ENCODE measurements at places on chromosomes 7 and 10. TPM values are rescaled to one million over a fixed set of nuclear protein-coding genes. Genes with fewer than 3 reads are reported as not detected.

The MOGAT3 gene
- not detected for total RNA-seq

The TFPI2 gene
- not detected for total RNA-seq

GRCh38 chr10:34475786-34476185 is 339.3 kb downstream of the PARD3 start:
- no peak for DNase-seq

- DNase-seq = peak; percentile 46
These were observed 96.4 kb downstream of the MARCHF5 start for GRCh38 chr10:92387289-92387940.

DNA sequence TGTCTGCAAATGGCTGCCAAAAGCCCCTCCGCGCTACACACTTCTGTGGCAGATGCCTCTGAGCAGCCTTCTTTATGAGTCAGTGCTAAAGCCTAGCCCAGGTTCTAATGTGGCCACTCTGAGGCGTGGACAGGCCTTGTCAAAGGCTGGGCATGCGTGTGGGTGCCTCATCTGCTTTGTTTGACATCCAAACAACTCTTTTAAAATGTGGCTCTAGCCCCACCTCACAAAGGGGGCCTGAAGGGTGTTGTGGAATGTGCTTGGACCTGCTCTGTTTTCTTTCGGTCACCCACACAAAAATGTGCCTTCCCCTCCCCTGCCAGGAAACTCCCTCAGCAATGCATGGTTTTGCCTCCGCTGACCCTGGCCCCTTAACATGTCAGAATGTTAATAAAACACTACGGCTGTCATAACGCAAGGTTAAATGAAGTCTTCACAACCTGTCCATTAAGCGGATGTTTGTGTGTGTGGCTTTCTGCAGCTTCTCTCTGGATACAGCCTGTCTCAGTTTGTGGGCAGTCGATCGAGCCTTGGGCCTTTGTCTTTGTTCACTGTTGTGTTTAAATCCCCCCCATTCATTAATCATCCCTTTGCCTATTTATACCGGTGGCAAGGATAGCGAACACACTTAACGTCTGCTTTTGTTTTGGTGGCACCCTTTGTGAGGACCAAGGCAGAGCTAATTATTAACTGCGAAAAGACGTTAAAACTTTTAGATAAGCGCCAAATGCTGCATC is 718.9 kb downstream of the LRMDA start:
- no peak for DNase-seq

- DNase-seq = peak; percentile 78
These were observed 136.7 kb downstream of the HECW1 start for GRCh38 chr7:43248961-43249822.

DNA sequence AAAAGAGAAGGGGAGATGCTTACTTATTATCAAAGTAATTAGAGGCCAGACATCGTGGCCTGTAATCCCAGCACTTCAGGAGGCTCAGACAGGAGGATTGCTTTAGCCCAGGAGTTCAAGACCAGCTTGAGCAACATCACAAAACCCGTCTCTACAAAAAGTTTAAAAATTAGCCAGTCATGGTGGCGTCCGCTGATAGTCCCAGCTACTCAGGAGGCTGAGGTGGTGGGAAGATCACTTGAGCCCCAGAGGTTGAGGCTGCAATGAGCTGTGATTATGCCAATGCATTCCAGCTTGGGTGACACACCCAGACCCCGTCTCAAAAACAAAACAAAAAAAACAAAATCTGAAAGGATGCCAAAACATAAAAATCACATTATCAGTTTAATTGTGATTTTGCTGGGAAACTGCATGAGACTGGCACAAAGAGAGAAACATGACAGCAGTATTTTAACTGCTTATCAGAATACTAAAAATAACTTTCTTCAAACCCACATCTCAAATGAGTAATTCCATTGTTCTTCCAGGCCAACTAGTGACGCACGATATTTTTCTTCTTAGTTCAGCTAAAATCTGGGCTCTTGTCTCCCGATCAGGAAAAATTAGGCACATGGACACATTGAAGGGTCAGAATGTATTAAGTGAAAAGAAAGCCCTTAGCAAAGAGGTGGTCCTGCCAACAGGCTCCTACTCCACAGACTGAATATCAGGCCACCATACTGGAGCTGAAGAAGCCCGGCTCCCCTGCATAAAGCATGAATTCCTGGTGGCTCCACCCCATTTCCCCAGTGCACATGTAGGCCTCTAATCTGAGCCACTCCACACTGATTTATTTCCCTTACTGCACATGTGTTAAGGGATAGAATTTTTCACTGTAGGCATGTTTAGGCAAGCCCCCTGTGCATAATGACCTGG is 9.6 kb upstream of the CCM2 start:
- peak; percentile 77 for DNase-seq

- no peak for DNase-seq
These were observed at the start of gene IKZF1 for GRCh38 chr7:50304129-50304910. Gene IKZF1 (plus strand): TSS chr7:50304716. CDS start chr7:50319062, 14,346 bp downstream.

DNA sequence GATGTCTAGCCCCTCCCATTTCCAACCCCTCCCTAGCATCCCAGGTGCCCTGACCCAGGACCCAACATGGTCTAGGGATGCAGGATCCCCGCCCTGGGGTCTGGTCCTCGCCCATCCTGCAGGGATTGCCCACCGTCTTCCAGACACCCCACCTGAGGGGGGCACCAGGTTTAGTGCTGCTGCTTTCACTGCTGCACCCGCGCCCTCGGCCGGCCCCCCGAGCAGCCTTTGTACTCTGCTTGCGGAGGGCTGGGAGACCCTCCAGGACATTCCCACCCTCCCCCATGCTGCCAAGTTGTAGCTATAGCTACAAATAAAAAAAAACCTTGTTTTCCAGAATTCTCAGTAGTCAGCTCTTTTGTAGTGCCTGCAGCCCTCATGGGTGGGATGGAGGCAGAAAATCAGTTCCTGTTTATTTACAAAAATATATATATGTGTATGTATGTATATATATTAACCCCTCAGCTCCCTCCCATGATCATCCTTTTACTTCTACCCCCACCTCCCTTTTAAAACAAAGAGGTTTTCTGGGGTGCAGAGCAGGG is 9.7 kb downstream of the ZYX start:
- no peak for DNase-seq

- DNase-seq = no peak
These were observed 1251.5 kb downstream of the DNAJB9 start for GRCh38 chr7:109821156-109821555.

DNA sequence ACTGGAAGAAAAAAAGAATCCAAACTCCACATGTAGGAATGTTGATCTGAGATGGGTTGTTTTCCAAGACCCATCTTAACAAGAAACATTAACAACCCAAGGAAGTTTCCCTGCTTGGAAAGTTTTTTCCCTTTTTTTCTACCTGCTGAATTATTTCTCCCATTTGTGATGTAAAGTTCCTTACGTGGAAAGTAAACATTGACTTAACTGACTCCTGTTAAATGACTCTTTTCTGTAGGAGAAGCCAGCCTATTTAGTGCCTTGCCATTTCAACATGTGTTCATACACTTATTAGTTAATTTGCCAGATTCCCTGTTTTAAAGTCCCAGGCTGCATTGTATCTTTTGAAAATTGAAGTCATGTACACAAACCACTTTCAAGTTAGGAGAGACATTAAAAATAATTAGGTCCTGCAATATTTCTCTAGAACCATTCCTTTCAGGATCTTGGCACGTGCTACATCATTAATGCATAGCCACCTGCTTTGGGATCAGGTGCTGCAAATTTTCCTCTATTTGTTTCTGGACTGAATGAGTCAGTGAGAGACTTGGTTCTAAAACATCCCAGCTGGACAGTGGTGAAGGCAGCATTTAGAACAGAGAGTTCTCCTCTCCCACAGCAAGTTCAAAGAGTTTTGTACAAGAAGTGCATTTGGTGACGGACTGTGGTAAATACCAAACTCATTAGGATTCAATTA is 698.5 kb downstream of the SUGCT start:
- DNase-seq = no peak

GRCh38 chr10:101219946-101220451 is 9.3 kb downstream of the LBX1 start:
- no peak for DNase-seq

GRCh38 chr7:28483112-28483511 is 70.8 kb downstream of the CREB5 start:
- no peak for DNase-seq

Data from HT1080 (cell line).